Epithelial cell of umbilical artery (primary cell): ENCODE measurements at places on chromosomes 5 and 9. TPM values are rescaled to one million over a fixed set of nuclear protein-coding genes. Genes with fewer than 3 reads are reported as not detected.

Gene MLANA
- not detected in 2 replicates for total RNA-seq

Gene SHISAL2B
- total RNA-seq = not detected in 2 replicates

Gene C9orf153
- total RNA-seq = under 0.01 TPM in 1 of 2 replicates, not detected in the other

Gene GKAP1
- 0.65 and 2.1 TPM in 2 replicates for total RNA-seq

Gene PKD2L2
- not detected in 2 replicates for total RNA-seq

Gene THBS4
- total RNA-seq = under 0.01 TPM in 1 of 2 replicates, not detected in the other

Gene FCN2
- total RNA-seq = not detected in 2 replicates

Gene IZUMO3
- not detected in 2 replicates for total RNA-seq

Gene CDKN2B-AS1
- 1.1 and 2.3 TPM in 2 replicates for total RNA-seq

Gene SHB
- 10.4 and 16.3 TPM in 2 replicates for total RNA-seq

Gene FBP2
- total RNA-seq = not detected in 2 replicates

Gene DMRTA1
- 0.30 and 0.32 TPM in 2 replicates for total RNA-seq

Gene OBP2B
- not detected in 2 replicates for total RNA-seq

Gene ARID3C
- under 0.01 and 0.30 TPM in 2 replicates for total RNA-seq

Gene OMD
- total RNA-seq = not detected in 2 replicates

Gene SPEF2
- total RNA-seq = 0.97 and 2.0 TPM in 2 replicates

Gene SMU1
- 40.9 and 48.2 TPM in 2 replicates for total RNA-seq

Gene DMRT3
- total RNA-seq = not detected in 2 replicates

Gene ICE1
- 27.6 and 39.7 TPM in 2 replicates for total RNA-seq

Gene SLC2A6
- total RNA-seq = 26.6 and 31.8 TPM in 2 replicates

Gene SERF1A
- 11.4 and 13.2 TPM in 2 replicates for total RNA-seq
